ENCODE measurements at places on chromosomes 4 and X.
A peak's percentile ranks its signal among the peaks of the same experiment; 100 is the strongest.

- DNase-seq, result no peak
Observed at GRCh38 chrX:18620349-18620748, 51.6 kb downstream of the RS1 start.

DNA sequence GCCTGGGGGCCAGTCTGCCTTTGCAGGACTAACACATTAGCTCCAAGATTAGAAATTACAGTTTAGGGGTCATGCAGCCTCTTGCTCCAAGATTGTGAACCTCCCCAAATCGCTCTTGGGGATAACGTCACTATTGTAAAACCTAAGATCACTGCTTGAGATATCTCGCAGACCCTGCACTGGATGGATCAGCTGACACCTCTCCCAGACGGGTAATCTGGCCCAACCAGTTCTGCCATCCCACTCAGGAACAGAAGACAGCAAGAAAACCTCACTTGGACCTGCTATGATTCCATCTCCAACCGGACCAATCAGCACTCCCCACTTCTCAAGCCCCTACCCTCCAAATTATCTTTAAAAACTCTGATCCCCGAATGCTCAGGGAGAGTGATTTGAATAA is 431.2 kb downstream of the GPM6A start:
- no peak for DNase-seq

DNA sequence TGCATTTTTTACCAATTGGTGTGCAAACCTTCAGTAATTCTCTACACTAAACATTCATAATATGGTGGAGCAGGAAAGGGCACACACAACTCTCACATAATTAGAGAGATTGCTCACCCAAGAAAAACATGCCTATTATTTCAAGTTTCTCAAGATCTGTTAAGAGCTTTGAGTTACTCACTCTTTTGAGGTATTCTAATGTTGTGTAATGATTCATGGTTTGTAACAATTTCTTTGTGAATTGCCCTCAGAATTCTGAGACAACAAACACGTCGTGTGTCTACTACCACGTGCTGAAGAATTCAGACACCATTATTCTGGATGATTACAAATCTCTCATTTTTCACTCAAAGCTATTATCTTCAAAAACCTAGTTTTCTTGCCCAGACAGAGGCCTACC is 82.8 kb downstream of the PDGFC start:
- no peak for DNase-seq

DNA sequence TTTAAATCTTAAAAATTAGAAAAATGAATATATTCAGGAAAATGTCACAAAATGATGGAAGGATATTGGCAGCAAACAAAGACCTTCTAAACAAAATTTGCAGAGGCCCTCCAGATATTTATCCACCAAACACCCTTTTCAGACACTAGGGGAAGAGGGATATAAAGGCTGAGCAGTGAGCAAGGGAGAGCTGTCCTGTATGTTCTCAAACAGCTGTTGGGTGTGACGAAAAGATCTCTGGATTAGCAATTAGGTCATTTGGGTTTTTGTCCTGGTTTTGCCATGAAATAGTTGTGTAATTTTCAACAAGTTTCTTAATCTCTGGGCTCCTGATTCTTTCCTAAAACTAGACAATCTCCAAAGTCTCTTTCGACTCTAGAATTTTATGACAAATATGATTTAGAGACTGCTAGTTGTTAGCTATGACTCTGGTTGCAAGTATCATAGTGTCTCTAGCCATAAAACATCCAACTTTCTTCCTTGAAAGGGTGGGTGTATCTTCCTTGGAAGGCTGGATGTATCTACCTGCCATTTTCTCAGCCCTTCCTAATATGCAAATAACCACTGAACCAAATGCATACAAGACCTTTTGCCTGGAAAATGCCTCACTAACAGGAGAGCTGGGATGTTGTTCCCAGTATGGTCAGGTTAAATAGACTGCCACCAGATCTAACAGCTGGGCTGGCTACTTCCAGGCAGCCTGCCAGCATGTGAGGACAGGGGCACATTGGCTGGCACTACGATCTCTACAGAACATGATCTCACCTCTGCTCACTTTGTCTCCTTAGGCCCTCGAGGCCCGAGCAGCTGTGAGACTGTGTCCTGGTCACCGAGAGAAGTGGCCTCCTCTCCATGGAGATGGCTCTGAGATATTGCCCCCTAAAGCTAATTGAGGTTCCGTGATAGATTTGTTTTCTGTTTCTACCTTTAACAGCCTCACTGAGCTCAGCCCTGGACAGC is 225.5 kb upstream of the JADE1 start:
- DNase-seq, result no peak

GRCh38 chr4:111330786-111331185 is 707.9 kb upstream of the PITX2 start:
- DNase-seq, result no peak

DNA sequence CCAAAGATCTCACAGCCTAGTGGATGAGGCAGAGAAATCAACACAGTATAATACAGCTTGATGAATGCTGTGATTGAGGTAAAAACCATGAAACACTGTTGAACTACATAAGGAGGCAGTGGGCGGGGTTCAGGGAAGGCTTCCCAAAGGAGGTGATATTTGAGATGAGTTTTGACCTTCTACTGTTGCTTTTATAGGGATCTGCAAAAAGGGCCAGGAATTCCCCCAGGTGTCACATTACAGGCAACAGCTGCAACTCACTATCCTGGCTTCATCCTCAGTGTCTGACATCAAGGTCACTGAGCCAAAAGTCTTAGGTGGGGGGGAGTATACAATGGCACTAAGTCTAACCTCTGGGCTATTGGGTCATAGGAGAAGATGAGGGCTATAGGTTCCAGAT is 185.7 kb upstream of the NRK start:
- DNase-seq, result no peak

DNA sequence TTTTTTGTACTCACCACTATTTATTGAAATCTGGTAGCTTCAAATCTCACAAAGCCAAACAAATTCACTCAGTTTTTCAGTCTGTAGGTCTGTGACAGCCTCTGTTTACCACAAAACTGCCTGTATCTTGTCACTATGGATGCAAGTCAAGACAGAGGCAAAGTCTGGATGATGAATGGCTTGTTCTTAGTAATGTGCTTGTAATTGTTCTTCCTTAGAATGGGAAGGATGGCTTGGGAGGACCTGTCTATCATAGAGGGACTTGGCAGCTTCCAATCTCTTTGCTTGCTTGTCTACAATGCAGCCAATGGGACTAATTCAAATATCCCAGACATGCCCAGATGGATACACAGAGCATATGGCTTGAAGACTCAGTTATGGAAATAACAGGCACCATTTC is 141.2 kb upstream of the SCML1 start:
- DNase-seq, result no peak

DNA sequence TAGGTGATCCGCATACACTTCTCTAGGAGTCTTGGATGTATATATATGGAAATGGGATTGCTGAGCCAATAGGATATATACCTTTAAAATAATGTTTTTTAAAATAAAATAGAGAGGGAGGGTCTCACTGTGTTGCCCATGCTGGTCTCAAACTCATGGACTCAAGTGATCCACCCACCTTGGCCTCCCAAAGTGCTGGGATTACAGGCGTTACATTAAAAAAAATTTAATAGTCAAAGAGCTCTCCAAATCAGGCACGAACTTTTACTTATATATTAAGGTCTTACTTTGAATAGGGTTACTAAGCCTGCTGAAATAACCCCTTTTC is 109.0 kb downstream of the GNL3L start:
- no peak for DNase-seq

DNA sequence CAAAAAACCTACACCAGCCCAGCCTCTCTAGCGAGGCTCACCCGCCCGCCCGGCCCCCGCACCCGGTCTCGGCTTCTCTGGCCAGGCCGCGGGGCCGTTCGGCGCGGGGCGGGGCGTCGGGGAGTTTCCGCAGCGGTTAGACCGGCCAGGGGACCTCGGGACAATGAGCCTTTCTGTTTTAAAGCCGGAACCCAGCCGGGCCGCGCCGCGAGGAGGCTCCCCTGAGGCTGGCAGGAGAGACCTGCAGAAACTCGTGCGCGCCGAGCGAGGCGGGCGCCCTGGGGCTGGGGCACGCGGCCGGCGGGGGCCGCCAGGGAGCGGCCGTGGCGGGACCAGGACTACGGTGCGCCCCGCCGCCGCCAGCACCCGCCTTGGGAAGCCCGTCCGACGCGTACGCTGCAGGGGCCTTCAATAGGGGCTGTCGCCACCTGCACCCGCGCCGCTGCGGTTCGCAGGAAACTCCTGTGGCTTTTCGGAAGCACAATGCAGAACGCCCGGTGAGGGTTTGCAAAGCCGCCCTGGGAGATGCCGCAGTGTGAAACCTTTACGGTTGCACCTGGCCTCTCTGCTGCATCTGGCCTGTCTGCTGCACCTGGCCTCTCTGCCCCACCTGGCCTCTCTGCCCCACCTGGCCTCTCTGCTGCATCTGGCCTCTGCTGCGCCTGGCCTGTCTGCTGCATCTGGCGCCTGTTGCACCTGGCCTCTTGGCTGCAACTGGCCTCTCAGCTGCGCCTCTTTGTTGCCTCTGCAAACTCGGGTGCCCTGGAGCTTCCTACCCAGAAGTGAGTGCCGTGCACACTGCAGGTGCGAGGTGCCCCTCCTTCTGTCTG is 63.9 kb downstream of the TRAPPC11 start:
- peak; percentile 35 for DNase-seq
